ENCODE measurements at places on chromosomes 5 and 9. TPM values are rescaled to one million over a fixed set of nuclear protein-coding genes. Genes with fewer than 3 reads are reported as not detected.

Gene DND1
- 0.21 TPM for polyA plus RNA-seq

Gene EIF4EBP3
- 7.9 TPM for polyA plus RNA-seq

Gene FIBCD1
- polyA plus RNA-seq: 1.4 TPM

Gene ANXA2R
- polyA plus RNA-seq: 0.53 TPM

Gene NAIP
- 3.7 TPM for polyA plus RNA-seq

Gene HSPB3
- polyA plus RNA-seq: 14.4 TPM

Gene TXNDC8
- not detected for polyA plus RNA-seq

Gene C5orf52
- not detected for polyA plus RNA-seq

Gene IGFBPL1
- 0.69 TPM for polyA plus RNA-seq
